ENCODE measurements at places on chromosomes 12 and 14.

GRCh38 chr12:22266101-22266500 is 68.4 kb downstream of the ST8SIA1 start:
- DNase-seq: no peak

DNA sequence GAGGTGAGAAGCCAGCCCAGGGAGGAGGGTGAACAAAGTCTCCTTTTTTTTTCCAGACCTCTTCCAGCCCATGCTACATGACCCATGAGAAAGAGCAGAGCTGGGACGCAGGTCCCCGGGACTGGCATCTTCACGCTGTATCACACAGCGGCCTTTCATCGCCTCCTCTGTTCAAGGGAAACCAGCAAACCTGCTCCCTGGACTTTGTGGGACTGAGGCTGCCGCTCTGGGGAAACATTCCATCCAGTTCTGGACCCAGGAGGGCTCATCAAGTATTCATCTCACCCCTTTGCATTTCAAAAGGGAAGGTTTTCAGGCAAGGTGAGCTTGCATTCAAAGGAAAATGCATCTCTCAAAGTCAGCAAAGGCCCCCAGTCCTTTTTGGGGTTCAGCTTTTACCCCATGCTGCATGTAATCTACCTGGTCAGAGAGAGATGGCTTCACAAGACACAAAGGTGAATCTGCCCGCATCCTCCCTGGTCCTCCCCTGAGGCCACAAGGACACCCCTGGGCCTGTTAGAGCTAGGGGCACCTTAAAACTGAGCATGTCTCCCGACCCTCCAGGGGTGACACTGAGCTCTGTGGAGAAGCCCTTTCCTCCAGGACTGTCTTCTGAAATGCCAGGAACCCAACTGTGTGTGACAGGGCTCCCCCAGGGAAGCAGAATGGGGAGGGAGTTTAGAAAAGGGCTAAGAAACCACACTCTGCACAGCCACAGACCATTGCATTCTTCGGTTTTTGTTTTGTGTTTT is 21.2 kb upstream of the MEG3 start:
- DNase-seq: no peak

DNA sequence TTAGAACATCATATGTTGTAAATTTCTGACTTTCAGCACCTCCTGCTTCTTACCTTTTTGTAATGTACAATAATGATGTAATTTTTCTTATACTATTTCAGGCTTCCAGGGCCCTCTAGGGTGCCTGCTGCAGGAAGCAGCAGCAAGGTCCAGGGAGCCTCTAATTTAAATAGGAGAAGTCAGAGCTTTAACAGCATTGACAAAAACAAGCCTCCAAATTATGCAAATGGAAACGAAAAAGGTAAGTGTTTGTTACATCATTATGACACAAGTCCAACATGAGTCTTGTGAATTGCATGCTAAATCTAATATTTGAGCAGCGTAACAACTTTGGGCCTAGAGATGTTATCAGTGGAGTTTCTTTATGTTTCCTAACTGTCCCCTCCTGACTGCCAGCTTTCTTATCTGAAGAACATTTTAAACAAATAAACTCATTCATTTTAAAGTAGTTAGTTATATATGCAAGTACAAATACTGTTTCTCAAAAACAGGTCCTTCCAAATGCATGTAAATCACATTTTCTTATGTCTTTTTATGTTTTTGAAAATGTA is 167.6 kb downstream of the NAV3 start:
- DNase-seq: no peak

DNA sequence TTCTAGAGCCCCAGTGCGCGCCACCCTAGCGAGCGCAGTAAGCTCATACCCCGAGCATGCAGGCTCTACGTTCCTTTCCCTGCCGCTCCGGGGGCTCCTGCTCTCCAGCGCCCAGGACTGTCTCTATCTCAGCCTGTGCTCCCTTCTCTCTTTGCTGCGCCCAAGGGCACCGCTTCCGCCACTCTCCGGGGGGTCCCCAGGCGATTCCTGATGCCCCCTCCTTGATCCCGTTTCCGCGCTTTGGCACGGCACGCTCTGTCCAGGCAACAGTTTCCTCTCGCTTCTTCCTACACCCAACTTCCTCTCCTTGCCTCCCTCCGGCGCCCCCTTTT is 791 bp downstream of the TMEM233 start:
- DNase-seq: no peak

- DNase-seq: no peak
These were observed 35.5 kb upstream of the BCL2L14 start for GRCh38 chr12:12035229-12035628.

- no peak for DNase-seq
These were observed 84.1 kb upstream of the OVCH1 start for GRCh38 chr12:29581631-29582030.

DNA sequence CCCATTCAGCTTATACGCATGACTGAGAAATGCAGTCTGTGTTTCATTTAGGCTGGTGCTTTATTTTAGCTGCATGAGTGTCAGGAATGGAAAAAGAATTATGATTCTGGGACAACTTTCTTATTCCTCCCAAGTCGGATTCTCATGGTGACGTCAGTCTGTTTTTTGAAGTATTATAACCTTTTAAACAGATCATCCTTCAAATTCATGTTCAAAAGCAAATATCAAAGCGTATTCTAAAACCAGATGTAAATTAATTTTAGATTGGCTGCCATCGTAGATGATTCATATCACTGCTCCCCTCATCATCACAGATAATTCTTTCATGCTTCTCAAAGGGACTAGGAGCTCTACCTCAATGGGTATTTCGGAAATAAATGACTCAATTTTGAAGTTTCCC is 15.0 kb downstream of the FNTB start:
- DNase-seq: no peak

GRCh38 chr14:34086223-34086757 is 135.4 kb upstream of the EGLN3 start:
- no peak for DNase-seq

- DNase-seq: no peak
These were observed 177.5 kb downstream of the AEBP2 start for GRCh38 chr12:19616781-19617180.

GRCh38 chr12:6368906-6369525 is 6.3 kb downstream of the SCNN1A start:
- no peak for DNase-seq

Measured in MV-4-11 (cell line).